ENCODE measurements at places on chromosomes 2 and 18.
A peak's percentile ranks its signal among the peaks of the same experiment; 100 is the strongest.

DNA sequence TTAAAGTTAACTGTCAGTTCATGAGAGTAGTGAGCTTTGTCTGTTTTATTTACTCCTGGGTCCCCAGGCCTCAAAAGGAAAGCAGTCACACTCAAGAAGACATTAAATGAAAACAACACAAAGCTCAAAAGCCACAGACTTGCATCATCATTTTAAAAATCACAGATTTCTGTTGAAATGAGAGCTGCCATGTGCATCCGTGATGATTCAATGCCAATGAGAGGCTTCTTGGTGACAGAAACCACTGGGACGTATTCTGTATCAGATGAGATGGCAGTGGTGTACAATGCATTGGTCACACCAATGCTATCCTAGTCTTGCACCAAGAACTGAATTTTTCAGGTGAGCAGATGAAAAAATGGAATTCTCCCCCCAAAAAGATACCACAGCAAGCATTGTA is 204.8 kb downstream of the ANAPC1 start:
- peak; percentile 34 for DNase-seq

GRCh38 chr18:23038712-23039111 is 96.6 kb upstream of the CABLES1 start:
- DNase-seq, result peak; percentile 80

GRCh38 chr2:66526180-66526579 is 91.3 kb downstream of the MEIS1 start:
- no peak for DNase-seq

DNA sequence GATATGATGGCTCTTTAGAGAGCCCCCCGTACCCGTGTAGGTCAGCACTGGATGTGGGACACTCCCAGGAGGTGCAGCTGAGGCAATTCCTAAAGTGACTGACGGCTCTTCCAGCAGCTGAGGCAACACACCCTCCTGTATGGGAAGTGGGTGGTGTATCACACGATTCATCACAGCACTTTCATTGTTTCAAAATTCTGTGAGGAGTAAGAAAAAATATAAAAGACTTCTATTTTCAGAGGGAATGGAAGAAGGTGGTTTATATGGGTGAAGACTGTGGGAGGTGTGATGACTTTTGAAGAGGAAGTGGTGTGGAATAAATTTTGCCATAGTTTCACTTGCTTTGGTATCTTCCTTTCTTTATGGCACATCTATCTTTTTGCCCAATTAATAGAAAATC is 22.3 kb downstream of the QPCT start:
- no peak for DNase-seq

GRCh38 chr2:223727562-223727961 is 109.8 kb downstream of the AP1S3 start:
- peak; percentile 48 for DNase-seq

GRCh38 chr2:137939026-137939425 is 25.2 kb upstream of the HNMT start:
- DNase-seq, result no peak

DNA sequence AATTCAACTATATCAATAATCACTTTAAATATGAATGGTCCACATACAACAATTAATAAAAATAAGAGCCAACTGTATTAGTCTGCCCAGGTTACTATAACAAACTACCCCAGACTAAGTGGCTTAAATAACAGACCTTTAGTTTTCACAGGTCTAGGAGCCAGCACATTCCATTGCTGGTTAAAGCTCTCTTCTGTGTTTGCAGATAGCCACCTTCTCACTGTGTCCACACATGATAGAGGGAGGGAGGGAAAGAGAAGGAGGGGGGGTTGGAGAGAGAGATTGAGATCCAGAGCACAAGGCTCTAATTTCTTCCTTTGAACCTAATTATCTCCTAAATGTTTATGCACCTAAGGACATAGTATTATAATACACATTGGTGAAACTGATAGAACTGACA is 267.8 kb upstream of the NXPH2 start:
- no peak for DNase-seq

- DNase-seq, result no peak
These were observed 111.5 kb downstream of the GALNT3 start for GRCh38 chr2:165682546-165682945.

DNA sequence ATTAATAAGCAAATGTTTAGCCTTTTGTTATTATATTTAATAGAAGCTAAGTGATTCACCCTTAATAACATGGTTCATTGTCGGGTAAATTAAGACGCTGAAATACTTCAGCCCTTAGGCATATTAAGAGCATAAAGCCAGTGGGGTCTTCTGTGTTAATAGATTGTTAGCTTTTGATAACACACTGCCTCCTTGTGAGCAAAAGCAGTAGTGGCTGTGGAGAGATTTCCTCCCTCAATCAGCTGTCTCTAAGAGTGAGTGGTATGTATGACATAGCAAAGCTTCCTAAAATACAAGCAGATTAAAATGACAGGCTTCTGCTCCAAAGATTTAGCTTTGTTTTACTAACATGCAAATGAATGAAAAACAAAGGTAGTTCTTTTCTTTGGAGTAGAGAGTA is 143.7 kb upstream of the SYT4 start:
- no peak for DNase-seq

- DNase-seq, result no peak
These were observed 47.5 kb downstream of the TFCP2L1 start for GRCh38 chr2:121237336-121237979.

Data from adipocyte (in vitro differentiated cells).